ENCODE measurements at places on chromosomes 7 and 10. TPM values are rescaled to one million over a fixed set of nuclear protein-coding genes. Genes with fewer than 3 reads are reported as not detected.
A peak's percentile ranks its signal among the peaks of the same experiment; 100 is the strongest.

DNA sequence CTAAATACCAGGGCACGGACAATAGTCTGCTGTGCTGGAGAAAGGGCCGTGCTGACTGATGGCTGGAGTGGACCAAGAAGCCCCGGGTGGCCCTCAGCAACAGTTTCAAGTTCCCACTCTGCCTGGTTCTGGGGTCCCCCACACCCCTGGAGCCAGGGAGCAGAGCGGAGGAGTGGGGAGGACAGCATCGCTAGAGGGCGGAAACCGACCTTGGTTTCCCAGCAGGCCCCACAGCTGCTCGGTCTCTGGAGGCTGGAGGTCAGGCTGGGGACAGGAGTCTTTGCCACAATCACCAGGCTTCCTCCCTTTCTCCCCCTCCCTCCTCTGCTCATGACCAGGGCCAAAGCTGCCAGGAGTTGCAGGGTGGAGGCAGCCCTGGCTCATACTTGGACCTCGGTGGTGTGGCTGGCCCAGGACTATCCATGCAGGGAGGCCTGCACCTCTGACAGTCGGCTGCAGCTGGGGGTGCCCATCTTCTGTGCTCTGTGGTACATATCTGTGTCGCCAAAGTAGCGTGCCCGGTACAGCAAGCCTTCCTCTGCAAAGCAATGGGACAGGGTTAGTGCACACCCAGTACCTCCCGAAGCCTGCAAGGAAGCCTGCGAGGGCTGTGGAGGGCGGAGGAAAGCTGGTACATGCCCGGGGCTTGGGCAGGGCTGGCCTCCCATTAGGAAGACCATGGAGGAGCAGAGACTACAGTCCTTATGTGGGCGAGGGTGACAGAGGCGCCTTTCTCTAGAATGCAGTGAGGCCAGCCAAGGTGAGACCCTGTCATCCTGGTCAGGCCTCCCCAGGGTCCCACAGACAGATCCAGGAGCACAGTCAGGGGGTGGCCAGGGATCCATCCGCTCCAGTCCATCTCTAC lies 19.1 kb downstream of the DNAJB12 start:
- DNase-seq: no peak

GRCh38 chr7:158327571-158328180 lies 259.9 kb downstream of the PTPRN2 start:
- DNase-seq: no peak

DNA sequence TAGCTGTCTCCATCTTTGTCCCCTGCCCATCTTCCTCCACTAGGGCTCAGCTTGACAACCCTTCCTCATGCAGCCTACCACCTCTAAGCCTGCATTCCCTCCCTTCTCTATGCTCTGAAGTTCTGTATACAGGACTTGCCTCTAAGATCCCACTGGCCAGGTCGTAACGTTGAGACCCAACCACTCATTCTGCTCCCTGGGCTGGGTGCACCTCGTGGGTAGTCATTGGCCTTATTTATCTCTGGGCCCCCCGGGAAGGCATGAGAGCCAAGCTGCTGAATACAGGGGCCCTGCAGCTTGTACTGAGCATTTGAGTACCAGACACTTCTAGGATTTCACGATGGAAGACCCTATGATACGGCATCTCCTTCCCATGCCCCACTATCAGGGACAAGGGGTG lies 31.2 kb downstream of the MYL10 start:
- no peak for DNase-seq

DNA sequence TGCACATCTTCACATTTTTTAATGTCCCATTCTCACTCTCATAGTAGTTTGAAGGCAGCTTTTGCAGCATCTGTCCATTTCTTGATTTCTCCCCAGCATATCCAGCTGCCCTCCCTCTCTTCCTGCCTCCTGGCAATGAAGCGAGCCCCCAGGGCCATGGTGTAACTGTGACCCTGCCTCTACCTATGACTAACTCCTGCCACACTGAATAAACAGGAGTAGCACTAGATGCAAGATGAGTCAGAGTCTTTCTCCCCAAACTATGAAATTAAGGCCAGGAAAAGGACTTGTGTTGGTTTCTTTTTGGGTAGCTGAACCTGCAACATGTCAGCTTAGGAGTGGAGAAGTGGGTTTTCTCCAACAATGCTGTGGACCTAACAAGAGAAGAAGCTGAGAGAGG lies 329.0 kb downstream of the RNLS start:
- DNase-seq: no peak

- DNase-seq: no peak
Measured at GRCh38 chr7:138513344-138513871, 53.3 kb downstream of the TRIM24 start.

Gene SPDYE2
- not detected for polyA plus RNA-seq

Gene HPSE2
- not detected for polyA plus RNA-seq

Gene PTEN
- 68.7 TPM for polyA plus RNA-seq

DNA sequence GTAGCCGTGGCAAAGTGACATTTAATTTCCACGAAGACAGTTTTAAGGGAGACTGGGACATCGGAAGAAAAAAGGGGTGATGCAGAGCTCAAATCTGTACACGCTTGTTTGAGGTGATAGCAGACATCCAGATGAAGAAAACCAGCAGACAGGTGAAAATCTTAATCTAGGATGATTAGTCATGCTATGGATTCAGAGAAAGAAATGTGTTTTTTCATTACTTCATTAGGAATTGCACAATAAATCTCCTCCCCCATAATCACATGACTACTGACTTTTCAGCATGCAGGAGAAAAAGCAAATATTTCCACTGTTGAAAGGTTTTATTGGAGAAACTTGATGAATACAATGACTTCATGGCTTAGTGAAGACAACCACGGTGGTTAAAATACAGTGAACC lies 2.5 kb downstream of the NUDT5 start:
- no peak for DNase-seq

DNA sequence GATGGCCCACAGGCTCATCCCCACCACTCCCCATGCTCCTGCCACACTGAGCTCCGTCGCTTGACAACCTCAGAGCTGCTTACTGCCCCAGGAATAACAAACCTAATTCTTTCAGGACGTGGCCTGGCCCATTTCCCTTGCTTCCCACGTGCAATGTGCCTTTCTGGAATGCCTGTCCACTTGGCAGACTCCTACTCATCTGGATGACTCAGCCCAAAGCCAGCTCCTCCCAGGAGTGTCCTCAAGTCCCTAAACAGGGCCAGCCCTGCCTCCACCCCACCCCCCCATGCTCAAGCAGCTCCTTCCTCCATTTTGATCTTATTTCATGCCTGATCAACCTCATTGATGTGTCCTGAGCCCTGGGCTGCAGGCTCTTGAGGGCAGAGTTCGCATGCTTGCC lies 164.9 kb upstream of the RNF32 start:
- peak; percentile 30 for DNase-seq

GRCh38 chr7:28272461-28272877 lies 91.9 kb upstream of the JAZF1 start:
- peak; percentile 33 for DNase-seq

DNA sequence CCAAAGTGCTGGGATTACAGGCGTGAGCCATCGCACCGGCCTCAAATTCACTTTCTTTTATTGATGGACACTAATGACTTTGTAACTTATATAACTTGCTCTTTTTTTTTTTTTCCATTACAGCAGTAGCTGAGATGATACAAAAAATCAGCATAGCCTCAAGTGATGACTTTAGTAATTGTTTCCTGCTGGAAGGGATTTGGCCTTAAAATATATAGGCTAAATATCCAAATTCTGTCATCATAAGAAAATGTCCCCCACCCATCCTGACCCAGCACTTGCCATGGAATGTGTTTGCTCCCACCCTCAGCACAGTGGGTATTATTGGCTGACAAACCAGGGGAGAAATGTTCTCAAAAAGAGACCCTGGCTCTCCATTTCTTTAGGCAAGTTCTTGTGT lies 1264.1 kb upstream of the AUTS2 start:
- DNase-seq: no peak

- no peak for DNase-seq
Measured at GRCh38 chr7:102008535-102009262, 191.3 kb downstream of the CUX1 start.

Gene SLC16A12
- polyA plus RNA-seq: 1.3 TPM

- DNase-seq: no peak
Measured at GRCh38 chr10:80196270-80196949, 8.9 kb downstream of the ANXA11 start.

Gene CALD1
- polyA plus RNA-seq: 804 TPM

Gene HSPA14
- polyA plus RNA-seq: 10.1 TPM

Gene SLC16A9
- polyA plus RNA-seq: 0.06 TPM

- DNase-seq: no peak
Measured at GRCh38 chr7:24980534-24981170, 674 bp upstream of the OSBPL3 start.

Gene GATA3
- not detected for polyA plus RNA-seq

- DNase-seq: no peak
Measured at GRCh38 chr10:95242581-95243317, 48.1 kb downstream of the PDLIM1 start.

Gene ACBD7
- 0.58 TPM for polyA plus RNA-seq

DNA sequence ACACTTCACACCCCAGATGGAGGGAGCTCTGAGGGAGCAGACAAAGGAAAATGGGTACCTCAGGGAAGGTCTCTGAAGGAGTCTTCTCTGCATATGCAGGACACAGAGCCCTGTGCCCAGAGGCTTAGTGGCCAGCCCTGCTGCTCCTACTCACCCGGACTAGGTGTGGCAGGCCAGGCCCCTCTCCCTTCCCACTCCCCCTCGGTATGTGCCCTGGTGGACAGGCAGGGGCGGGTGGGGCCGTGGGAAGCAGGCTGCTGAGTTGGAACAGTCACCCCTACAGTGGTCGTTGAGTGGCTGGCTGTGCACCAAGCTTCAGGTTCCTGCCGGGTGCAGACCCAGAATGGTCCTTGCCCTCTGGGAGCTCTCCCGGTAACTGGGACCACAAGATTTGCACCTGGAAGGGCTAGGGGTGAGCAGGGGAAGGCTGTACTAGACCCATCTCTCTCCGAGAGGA lies 68.6 kb downstream of the ZMIZ1 start:
- DNase-seq: no peak

DNA sequence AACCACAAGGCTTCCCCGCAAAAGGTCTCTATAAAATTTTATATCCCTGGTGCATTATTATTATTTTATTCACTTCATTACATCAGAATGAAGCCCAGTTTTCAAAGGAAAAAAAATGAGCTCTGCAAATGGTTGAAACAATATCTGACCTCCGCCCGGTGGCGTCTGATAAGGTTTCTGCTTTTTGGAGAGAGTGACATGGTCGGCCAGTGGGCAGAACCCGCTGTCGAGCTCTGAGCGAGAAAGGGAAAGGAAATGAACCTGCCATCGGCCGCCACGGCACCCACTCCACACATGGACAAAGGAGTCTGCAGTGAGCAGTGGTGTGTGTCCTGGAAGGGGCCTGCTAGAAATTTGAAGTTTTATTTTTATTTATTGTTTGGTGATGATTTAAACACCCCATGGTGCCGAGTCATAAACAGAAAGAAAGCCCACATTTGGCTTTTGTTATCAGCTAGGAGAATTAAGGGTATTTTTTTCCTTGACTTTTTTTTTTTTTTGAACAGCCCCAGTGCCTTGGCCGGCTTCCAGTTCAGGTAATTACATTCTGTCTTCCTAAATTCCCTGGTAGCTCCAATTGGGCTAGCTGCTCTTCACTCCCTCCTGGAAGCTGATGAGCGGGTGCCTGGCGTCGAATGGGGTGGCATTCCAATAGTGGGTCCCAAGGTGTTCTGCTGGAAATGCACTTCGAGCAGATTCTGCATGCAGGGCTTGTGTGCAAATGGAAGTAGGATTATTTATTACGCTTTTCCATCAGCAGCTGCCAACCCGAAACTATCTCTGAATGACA lies 149.4 kb upstream of the MKI67 start:
- DNase-seq: no peak

Gene CYP2C8
- 0.09 TPM for polyA plus RNA-seq

DNA sequence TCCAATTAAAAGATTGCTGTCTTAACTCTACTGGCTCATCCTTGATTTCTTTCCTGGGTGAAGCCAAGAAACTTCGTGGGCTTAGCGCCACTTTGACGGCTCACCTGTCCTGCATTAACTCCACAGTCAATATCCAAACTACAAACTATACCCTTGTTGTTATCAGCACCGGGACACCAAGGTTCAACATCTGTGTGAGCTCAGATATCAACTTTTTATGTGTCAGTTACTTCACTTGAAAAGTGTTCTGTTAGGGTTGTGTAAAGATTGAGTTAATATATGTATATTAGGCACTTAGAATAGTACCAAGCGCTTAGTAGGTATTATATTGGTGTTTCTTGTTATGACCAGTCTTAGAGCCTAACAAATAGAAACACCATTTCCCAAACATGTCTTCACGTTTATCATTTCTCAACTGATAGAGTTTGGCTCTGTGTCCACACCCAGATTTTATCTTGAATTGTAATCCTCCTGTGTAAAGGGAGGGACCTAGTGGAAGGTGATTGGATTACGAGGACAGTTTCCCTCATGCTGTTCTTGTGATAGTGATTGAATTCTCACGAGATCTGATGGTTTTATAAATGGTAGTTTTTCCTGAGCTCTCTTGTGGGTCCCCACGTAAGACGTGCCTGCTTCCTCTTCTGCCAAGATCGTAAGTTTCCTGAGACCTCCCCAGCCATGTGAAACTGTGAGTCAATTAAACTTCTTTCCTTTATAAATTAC lies 19.0 kb upstream of the ST8SIA6 start:
- no peak for DNase-seq

DNA sequence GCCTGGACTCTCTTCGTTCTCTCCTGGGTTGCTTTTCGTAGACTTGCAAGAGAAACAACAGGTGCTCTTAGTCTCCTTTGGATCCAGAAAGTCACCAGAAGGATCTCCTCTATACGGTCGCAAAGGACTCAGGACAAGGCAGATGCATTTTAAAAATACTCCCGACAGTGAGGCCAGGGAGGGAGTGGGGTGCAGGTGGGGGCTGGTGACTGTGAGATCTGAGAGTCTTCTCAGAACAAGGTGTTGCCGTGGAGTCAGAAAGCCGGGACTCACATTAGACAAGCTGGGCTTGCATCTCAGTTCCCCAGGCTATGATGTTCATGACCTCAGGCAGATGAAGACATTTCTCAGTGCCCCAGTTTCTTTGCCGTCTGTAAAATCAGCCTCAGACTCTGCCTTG lies 507.2 kb downstream of the TCERG1L start:
- no peak for DNase-seq

Gene SCART1
- polyA plus RNA-seq: 0.96 TPM

Gene ZNF365
- polyA plus RNA-seq: 3.9 TPM

GRCh38 chr7:1586827-1587705 lies 17.2 kb upstream of the PSMG3 start:
- DNase-seq: no peak

GRCh38 chr10:79178614-79179163 lies 109.9 kb downstream of the ZMIZ1 start:
- DNase-seq: peak; percentile 79

- no peak for DNase-seq
Measured at GRCh38 chr7:105825371-105825770, 51.0 kb downstream of the ATXN7L1 start.

Gene CCZ1
- 51.4 TPM for polyA plus RNA-seq

Gene CTNNA3
- polyA plus RNA-seq: 0.21 TPM

DNA sequence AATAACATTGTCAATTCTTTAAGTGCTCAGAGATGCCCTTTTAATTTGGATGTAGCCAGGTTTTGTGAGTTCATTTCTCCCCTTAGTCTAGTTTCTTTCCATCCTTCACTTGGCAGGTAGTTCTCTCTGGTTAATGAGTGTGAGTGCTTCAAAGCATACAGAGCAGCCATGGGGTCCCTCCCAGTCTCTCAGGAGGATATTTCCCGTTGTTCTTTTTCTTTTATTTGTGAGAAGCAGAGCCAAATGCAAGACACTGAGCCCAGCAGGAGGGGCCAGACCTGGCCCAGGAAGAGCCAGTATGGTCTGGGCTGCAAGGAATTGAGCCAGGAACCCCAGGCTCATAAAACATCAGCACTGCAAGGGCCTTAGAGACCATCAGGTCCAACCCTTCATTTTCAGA lies 52.4 kb downstream of the PLCE1 start:
- no peak for DNase-seq

- no peak for DNase-seq
Measured at GRCh38 chr10:13402021-13402420, 53.9 kb upstream of the SEPHS1 start.

Measured in AG04450 (cell line).